ENCODE measurements at places on chromosomes 12 and 14.
A peak's percentile ranks its signal among the peaks of the same experiment; 100 is the strongest.

GRCh38 chr12:40648519-40648918 lies 43.7 kb upstream of the CNTN1 start:
- DNase-seq, result no peak

DNA sequence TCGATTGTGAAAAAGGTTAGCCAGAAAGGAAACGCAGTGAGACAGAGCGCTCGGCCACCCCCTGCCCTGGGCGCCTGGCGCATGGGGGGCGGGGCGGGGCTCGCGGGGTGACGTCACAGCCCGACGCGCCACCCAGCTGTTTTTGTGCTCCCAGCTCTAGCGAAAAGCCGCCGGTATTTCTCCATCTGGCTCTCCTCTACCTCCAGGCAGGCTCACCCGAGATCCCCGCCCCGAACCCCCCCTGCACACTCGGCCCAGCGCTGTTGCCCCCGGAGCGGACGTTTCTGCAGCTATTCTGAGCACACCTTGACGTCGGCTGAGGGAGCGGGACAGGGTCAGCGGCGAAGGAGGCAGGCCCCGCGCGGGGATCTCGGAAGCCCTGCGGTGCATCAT lies at the start of gene GABARAPL1:
GABARAPL1 (plus strand) TSS at position 139 of the 393 bp plus-strand sequence; CDS start at position 392, 253 bp downstream.
- peak; percentile 83 for DNase-seq

DNA sequence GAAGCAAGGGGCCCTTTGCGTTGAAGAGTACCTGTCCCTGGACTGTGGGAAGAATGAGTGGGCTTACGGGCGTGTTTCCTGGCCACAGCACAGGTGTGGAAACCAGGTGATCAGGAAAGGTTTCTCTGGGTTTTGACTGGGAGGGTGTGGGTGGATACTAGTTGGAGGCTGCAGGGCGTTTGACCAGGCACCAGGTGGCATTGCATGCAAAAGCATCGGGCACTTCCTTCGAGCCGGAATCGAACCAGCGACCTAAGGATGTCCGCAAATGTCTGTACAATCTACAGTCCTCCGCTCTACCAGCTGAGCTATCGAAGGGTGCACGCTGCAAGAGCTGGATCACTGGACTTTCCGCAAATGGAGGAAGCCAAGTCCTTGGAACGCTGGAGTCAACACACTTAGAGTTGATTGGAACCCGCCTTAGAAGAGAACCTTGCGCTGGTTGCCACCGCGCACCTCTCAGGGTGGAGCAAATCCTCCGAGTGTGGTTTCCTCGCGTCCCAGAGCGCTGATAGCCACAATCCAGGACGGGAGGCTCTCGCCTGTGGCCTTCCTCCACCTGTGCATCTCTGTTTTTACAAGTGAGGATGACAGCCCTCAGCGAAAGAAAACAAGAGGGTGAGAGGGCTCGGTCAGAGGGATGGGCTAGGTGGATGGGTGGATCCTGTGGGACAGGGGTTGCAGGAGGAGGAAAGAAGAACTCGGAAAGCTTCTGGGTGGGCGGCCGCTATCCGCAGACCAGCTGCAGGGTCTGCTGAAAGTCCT lies 21.2 kb upstream of the RNASE4 start:
- peak; percentile 91 for DNase-seq

DNA sequence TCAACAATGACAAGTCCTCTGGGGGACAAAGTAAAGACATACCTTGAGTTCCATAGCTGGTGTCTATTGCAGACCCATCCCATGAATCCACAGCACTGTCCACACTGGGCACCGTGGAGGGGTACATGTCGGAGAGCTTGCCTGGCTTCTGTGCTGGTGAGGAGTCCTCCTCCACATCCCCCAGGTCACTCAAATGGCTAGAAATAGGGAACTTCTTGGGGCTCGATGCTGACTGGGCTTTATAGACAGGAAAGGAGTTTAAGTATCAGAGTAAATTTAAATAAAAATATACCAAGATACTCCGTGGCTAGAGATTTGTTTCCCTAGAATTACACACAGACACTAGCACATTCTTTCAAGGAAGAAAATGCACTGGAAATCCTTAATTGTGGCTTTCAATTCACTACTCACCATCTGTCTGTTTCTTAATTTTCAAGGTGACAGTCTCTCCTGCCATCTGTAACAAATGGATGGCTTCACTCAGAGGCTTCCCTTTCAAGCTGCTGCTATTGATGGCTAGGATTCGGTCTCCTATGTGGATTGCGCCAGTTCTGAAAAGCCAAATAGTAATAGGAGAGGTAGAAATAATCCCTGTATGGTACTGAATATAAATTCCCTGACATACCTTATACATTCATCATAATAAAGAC lies 90.1 kb downstream of the HELB start:
- no peak for DNase-seq

- no peak for DNase-seq
Measured at GRCh38 chr14:61268812-61269211, 12.3 kb downstream of the TMEM30B start.

DNA sequence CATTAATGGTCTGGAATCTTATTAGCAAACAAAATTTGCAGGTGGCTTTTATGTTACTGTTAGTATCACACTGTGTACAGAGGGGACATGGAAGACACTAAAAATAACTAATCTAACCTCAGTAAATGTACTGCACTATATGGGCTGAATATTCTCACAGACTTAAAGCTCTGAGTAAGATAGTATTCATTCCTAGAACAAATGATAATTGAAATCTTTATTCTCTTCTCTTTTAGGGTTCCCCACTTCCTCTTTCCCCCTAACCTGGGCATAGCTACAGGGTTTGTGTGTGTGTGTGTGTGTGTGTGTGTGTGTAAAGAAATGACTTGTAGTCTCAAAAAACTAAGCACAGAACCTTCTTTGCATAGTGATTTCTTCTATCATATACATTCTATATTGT lies 21.4 kb upstream of the HECTD1 start:
- DNase-seq, result no peak

DNA sequence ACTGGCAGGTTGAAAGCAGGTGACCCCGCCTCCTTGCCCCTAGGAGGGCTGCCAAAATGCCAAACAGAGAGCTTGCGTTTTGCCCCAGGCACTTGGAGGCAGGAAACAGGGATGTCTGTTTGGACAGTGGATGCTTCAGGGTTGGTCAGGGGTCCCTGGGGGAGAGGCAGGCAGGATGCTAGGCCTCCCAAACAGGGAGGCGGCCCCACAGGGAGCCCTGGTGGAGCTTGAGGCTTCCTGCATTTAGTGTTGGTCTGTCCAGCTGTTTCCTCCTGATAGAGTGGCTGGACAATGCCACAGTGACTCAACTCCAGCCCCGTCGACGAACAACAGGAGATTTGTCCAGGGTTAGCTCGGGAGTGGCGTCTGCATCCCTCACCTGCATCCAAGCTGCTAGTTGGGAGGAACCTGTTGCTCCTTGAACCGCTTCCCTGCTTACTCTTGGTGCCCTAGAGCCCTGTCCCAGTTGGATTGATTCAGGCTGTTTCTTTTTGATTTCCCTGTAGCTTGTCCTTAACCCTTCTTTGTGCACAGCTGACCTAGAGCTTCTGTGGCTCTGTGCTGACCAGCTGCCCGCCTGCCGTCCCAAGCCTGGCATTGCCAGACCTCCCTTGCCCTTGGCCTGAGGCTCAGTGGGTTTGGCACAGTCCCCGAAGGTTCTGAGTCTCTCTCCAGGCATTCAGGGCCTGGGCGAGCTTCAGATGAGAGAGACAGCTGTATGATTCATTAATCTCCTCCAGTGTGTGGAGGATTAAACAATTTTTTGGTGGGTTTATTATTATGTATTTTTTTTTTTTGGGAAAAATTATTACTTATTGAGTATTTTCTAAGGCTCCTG lies 45.9 kb downstream of the TSPAN9 start:
- DNase-seq, result peak; percentile 54

DNA sequence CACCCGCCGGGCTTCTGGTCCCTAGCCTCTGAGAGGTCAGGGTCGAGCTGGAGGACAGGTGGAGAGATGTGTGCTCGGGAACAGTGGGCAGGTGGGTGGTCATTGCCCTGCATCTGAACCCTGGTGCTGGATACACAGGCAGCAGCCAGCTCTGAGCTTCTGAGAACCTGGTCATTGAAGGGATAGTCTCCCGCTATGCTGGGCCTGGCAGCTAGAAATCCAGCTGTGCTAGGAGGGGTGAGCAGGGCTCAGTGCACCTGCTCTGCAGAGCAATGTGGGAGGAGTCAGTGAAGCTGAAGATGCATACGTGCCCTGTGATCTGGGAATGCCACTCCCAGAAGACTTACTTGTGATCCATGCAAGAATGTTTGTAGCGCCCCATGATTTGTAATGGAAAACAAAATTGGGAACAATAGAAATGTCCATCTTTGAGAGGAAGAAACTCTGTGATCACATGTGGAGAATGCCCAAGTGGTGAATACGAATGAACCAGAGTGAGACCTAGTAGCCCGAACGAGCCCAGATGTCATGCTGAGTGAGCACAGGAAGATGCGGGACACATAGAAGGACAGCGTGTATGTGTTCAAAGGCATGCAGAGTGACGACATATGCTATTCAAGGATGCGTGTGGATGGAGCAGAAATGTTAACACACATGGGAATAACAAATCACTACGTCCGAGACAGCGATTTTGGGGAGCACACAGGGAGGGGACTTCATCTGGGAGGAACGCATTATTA lies 63.4 kb downstream of the AACS start:
- DNase-seq, result no peak

DNA sequence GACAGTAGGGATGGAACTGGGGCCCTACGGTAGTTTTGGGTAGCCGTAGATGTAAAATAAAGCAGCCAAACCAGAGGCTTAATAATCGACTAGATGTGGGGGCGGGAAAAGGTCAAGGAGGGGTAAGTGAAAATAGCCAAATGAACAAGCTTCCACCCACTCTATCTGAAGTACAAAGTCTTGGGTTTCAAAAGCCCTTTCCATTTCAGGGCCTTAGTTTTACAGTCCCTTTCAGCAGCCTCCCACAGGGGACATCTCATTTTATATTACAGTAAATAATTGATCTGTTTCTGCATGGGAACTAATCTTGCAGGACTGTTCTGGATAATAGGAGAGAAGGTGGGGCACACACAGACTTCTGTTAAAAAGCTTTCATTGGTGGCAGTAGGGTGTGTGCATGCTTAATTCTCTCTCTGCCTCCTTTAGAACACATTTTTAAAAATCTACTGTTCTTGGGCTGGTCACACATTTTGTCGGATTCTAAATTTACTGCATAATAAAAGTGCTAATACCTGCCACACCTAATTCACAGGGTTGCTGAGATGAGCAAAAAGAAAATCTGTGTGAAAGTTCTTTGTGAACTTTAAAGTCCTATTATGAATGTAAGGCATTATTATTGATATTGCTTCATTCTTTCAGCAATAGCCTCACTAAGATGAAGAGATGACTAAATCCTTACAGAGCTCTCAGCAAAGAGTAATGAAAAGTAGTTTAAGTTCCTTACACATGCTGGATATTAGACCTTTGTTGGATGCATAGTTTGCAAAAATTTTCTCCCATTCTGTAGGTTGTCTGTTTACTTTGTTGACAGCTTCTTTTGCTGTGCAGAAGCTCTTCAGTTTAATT lies 104.6 kb downstream of the ITPR2 start:
- no peak for DNase-seq

GRCh38 chr12:90100579-90100978 lies 391.9 kb upstream of the ATP2B1 start:
- DNase-seq, result no peak

- DNase-seq, result no peak
Measured at GRCh38 chr12:88325076-88325815, 183.1 kb downstream of the TMTC3 start.

DNA sequence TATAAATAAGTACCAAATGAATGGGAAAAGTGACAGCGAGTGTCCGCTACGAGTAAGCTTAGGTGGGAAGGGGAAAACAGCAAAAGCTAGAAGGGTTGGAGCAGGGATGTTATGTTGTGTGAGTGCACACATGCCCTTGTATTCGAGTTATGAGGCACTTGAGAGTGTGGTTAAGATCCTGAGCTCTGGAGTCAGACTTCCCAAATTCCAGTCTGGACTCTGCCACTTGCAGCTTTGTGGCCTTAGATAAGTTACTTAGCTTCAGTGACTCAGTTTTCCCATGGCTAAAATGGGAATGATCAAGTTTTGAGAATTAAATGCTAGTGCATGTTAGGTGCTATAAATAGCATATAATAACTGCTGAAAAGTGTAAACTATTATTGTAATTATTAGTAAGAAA lies 44.9 kb downstream of the KTN1 start:
- no peak for DNase-seq

DNA sequence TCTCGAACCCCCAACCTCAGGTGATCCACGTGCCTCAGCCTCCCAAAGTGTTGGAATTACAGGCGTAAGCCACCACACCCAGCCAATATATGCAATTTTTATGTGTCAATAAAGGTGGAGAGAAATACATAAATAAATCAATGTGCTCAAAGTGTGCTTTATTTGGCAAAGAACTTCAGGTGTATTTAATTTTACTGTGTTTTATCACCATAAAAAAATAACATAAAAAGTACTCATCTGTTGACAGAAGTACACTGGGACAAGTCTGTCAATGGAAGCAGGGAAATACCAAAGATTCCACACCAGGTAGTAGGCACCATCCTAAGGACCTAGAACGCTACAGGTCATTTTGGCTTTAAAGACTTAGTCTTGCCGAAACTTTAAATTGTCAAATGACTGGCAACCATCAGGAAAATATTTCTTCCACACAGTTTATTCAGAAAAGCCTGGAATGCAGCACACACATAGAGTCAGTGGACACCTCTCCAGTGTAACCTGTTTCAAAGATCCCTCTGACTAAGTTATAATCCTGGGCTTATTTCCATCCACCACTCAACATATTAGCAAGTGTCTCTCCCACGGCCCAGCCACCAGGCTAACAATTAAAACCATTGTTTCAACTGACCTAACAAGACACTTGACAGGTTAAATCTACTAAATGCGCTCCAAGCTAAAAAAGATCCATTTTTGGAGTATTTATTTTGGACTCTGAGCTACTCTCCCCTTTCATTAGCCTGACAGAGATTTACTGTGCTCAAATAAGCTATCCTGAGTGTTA lies 4.2 kb downstream of the ERO1A start:
- DNase-seq, result no peak

- DNase-seq, result no peak
Measured at GRCh38 chr12:41983856-41984255, 160.8 kb downstream of the GXYLT1 start.

DNA sequence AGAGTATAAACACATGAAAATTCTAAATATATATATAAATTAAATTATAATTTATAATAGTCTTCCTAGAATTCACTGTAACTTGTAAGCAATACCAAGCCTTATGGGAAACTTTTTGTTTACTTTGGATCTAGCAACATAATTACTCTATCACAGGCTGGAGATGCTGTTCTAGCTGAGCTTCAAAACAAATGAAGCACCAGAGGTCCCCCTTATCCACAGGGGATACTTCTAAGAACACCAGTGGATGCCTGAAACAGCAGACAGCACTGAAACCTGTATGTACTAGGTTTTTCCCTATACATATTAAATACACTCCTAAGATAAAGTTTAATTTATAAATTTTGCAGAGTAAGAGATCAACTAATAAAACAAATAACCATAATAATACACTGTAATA lies 96.6 kb downstream of the CDK17 start:
- DNase-seq, result no peak

GRCh38 chr14:104387022-104388010 lies 192.2 kb upstream of the C14orf180 start:
- peak; percentile 22 for DNase-seq

- DNase-seq, result no peak
Measured at GRCh38 chr12:33192226-33192625, 247.4 kb downstream of the SYT10 start.

GRCh38 chr14:22381408-22381760 lies 207.6 kb downstream of the DAD1 start:
- DNase-seq, result no peak

GRCh38 chr14:68877993-68878575 lies 85.2 kb upstream of the ZFP36L1 start:
- no peak for DNase-seq

- DNase-seq, result no peak
Measured at GRCh38 chr14:94313991-94314655, 9.0 kb downstream of the SERPINA6 start.

- no peak for DNase-seq
Measured at GRCh38 chr12:132949936-132950837, 5.9 kb downstream of the ZNF605 start.

Measured in H9 (cell line).